Thoracic aorta (tissue), 2 donors: ENCODE measurements at places on chromosomes 12 and 14.

DNA sequence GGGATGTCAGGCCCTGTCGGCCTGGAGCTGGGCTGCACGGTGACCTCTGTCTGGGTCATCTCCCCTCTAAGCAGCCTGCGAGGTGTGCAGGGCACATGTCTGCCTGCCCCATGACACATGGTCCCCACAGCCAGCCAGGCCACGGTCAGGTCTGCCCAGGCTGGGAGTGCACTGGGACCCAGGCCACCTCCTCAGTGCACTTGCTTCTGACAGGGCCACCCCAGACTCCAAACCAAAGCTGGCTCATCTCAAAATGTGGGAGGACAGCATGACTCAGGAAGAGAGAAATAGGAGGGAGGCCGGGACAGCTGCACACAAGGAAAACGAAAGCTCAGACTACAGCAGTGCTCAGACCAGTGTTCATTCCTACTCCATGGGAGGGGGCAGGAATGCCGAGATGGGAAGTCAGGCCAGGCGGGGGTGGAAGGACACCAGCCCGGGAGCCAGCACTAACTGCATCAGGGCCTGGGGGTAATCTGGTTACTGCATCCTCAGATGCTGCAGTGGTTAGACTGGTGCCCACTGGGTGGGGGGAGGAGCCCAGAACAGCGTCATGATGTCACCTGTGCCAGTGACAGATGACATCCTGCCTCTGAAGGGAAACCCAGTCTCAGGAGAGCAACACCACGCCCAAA lies 4.0 kb downstream of the P2RX2 start:
- peak; percentile 22 for DNase-seq

DNA sequence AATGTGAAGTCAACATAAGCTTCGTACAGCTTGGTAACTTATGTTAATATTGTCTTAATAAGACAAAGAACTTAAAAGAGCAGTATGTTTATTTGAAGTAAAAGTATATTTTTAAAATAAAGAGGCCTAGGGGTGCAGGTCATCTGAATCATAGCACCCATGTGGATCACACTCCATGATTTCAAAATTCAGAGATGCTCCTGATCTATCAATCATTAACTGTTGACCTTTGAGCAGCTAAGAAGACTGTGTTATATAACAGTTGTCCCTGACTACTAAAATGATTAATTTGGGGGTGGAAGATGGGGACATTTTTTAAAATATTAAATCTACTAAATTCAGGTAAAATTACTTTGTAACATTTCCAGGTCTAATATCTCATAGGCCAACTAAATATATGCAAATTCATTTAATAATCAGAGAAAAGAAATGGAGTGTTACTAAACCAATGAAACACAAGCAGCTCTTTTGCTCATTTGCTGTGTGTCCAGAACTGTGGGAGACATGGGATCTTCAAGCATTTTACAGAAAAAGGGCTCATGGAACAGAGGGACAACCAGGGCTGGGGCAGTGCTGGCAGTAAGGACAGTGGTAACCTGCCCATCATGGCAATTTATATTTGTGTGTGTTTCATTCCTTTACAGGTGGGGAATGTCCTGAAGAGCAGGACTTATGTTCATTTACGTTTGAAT lies 120.7 kb upstream of the PCED1B start:
- no peak for DNase-seq

- no peak for DNase-seq
These were observed 13.5 kb upstream of the MYH6 start for GRCh38 chr14:23421594-23421993.

DNA sequence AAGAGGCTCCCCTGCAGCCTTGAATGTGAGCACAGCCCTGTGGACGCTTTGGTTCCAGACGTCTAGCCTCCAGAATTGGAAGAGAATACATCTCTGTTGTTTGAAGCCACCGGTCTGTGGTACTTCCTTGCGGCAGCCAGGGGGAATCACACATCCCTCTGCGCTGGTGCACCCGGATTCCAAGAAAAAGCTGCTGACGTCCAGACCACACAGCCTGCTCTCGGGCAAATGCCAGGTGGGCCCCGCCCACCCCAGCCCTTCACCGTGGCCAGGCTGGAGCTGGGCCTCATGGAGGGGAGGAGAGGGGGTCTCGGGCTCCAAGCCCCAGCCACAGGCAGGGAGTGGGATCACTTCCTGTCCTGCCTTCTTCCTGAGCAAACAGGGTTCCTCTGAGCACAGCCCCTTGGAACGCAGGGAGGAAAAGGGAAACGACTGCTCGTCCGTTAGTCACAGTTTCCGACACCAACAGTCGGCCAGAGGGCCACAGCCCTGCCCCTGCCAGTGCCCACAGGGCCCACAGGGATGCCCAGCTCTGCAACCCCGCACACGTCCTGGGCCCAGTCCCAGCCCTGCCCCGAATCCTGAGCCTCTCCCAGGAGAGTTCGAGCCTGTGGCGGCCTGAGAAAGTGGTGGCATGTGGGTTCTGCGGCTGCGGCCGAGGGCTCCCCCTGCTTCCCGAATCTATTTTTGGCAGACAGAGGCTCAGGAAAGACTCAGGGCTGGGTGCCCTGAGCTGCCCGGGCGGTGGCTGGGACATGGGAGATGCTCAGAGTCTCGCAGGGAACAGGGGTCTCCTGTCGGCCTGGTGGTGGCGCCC lies 85.3 kb downstream of the RFLNA start:
- peak; percentile 72 for DNase-seq

- no peak for DNase-seq
These were observed 82.5 kb downstream of the MED13L start for GRCh38 chr12:116194935-116195431.

GRCh38 chr12:3102771-3103410 lies 25.7 kb downstream of the TSPAN9 start:
- DNase-seq = no peak

DNA sequence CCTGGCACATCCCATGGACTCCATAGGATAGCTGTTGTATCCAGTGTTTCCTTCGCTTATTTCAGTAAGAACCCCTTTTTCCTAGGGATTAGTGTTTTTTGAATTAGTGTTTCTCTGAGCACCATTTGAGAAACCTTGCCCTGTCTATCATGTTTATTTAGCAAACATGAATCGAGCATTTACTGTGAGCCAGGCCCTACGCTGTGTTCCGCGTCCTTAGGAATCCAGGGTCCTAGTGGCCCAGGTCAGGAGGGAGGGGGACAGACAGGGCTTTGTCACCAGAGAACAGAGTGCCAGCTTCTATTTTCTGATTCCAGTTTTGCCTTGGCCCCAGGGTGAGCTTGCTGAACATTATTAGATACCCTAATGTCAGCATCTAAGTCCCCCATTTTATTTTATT lies 2.5 kb downstream of the TEAD4 start:
- DNase-seq = no peak

DNA sequence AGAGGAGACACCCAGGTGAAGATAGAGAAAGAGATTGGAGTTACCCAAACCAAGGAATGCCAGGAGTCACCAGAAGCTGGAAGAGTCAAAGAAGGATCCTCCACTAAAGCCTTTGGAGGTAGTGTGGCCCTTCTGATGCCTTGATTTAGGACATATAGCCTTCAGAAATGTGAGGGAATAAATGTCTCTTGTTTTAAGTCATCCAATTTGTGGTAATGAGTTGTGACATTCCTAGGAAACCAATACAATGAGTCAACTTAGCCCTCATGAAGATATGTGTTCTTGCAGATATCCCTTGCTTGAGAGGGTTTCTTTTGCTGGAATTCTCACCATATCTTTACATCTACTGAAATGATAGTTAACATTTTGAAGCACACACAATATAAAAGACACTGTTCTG lies 58.8 kb downstream of the CCER1 start:
- DNase-seq = no peak

DNA sequence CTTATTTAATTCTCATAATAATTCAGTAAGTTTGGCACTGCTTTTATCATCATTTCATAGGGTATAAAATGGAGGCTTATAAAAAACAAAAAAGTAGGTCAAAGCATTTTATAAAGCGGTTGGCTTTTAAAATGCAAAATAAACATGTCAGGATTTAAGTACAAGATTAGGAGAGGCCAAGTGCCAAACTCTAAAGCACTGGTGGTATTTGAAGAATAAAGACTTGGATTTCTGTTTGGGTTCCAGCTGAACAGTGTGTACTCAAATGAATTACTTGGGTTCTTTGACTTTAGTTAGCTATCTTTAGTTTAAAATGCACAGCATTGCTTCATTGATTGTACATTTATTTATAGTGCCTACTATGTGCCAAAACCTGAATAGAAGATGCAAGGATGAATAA lies 966.6 kb upstream of the SEL1L start:
- DNase-seq = no peak

DNA sequence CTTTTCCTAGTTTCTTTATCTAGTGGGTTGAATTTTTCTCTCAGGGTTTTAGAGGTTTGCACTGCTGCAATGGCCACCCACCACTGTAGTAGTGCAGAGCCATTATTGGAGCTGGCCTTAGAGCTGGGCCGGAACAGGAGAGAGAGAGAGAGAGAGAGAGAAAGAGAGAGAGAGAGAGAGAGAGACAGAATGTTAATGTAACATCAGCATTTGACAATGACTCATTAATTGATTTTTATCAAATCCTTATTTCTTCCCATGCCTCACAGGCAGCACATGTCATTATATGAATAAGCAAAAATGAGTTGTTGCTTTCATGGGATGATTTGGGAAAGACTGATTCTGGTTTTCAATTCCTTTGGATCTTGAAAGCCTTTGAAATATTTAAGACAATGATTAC lies 76.3 kb upstream of the PPP4R3A start:
- no peak for DNase-seq

- DNase-seq = no peak
These were observed 119.8 kb downstream of the SLC38A1 start for GRCh38 chr12:46149079-46149464.

DNA sequence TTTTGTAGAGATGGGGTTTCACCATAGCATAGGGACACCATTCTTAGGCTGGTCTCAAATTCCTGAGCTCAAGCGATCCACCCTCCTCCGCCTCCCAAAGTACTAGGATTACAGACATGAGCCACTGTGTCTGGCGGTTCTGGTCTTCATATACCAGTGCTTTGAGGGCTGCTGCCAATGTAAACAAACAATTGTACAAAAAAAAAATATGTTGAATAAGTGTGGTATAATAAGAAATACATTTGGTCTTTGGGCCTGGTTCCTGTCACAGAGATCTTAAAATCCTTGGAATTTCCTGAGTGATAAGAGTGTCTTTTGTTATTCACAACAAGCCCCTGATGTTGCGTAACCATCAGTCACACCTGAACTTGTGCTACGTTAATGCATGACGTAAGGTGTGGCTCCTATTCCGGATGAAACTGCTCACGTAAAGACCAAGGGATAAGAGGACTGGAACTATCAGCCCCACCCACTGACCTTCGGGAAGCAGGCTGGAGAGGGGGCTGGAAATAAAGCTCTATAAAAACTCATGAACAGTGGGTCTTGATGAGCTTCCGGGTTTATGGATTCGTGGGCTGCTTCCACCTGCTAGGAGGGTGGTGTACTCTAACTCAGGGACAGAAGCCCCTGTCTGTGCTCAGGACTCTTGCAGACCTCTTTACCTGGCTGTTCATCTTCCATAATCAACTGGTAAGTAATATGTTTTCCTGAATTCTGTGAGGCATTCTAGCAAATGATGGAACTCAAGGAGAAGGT lies 16.5 kb upstream of the RIMKLB start:
- DNase-seq = no peak

GRCh38 chr14:64688031-64688430 lies 16.2 kb upstream of the PLEKHG3 start:
- DNase-seq = no peak

DNA sequence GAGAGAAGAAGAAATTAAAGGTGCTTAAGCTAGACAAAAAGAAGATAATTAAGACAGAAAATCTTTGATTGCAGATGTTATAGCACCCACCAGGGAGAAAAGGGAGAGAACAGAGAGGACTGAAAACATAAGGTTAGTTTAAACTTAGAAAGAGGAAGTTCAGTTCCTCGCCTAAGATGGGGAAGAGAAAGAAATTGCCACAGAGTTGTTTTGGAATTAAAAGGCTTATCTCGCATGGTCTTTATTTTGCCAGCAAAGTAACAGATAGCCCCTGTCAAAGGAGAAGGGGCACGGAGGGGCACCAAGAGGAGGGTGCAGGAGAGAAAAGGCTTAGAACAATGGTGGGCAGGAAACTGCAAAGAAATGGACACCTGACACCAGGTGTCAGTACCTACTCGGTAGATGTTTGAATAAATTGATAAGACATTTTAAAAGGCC lies 17.8 kb upstream of the OXA1L start:
- DNase-seq = no peak

DNA sequence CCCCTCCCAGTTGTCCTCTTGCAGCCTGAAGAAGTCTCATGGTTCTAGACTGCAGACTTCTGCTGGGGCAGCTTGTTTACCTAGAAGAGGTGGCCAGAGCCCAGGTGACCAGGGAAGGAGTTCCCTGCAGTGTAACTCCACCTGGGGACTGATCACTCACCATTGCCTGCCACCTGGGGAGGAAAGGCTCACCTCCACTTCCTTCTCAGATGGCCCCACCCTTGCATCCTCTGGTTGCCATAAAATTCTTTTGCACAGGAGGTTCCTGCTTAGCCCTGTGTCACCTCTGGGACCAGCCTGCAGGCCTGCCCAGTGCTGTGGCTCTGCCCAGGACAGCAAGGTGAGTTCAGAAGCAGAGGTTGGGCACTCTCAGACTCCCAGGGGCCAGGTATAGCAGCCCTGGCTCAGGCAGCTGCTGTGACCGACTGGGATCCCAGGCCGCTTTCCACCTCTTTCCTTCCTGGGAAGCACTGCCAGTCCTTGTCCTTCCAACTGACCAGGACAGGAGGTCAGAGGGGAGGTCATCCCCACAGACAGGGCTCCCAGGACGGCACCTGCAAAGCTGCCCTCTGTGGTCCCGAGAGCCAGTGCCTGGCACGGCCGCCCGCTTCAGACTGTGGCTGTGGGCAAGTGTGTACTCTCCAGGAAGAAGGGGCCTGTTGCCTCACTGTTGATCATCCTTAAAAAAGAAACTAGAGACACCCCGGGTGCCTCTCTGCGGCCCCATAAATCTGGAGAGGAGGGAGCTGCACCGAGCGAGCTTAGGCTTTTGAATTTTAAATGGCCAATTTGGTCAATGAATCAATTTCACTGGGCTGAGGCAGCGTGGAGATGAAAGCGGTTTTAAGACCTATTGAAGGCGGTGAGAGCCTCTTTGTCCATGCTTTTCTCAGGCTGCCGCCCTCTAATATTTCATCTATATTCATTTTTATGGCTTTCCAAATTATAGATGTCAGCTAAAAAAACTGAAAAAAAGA lies 79.5 kb upstream of the C14orf180 start:
- DNase-seq = no peak

DNA sequence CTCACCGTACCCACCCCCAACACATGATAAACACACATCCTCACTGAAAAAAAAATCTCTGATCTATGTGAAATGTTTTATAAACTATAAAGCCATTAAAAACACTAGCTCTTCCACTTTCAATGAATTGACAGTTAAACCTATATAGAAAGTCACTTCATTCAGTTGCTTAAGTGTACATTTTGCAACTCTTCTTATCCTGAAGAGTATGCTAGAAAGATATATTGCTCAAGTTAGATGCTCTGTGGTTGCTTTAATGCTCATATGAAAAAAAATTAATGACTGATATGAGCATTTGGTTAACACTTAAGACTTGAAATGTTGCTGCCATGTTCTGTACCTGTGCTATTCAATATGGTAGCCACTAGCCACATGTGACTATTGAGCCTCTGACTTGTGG lies 21.0 kb upstream of the MIA2 start:
- DNase-seq = no peak

GRCh38 chr14:37968664-37969240 lies 239.0 kb upstream of the SSTR1 start:
- DNase-seq = no peak

GRCh38 chr14:36816481-36816880 lies 154.8 kb downstream of the PAX9 start:
- no peak for DNase-seq
